ENCODE measurements at places on chromosomes 6 and 20.

GRCh38 chr6:110181131-110182030 is 1.2 kb downstream of the CDC40 start:
- no peak for DNase-seq

GRCh38 chr6:10540073-10540746 is 19.1 kb downstream of the GCNT2 start:
- DNase-seq, result no peak

DNA sequence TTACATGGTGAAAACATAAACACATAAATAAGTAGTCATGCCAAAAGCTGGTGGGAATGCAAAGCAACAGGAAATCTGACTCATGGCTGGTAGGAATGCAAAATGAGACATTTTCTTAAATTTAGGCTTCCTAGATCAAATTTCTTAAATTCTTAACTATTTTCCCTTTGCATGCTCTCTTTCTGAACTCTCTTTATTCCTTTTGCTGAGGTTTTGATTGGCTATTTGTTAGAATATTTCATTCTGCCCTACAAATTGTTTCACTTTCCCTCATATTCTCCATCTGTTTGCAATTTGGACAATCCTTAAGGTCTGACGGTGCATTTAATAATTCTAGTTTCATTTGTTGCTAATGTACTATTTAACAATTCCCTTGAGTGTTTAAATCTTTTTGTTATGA is 437.5 kb upstream of the RGS17 start:
- peak; percentile 10 for DNase-seq

DNA sequence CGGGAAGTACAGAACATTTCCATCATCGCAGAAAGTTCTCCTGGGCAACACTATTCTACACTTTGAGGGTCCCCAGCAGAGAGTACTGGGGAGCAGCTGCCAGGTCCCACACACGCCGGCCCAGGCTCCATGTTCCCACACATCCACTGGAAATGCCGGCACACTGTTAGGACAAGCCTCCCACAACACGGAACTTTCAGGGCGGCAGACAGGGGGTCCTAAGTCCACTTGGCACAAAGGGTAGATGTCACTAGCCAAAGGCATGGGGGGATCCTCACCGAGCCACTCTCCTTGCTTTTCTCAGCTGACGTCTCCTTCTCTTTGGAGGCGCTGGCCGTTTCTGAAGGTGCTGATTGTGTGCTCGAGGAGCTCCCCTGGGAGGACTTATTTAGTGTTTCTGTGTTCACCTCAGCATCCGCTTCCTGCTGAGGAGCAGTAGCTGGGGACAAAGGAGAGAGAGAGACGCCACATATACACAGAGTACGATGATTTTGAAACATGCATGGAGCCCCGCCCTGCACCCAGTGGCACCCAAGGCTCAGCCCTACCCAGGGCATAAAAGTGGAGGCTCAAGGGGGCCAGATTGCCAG is 135.4 kb downstream of the ZMYND8 start:
- no peak for DNase-seq

GRCh38 chr6:15577550-15578171 is 85.2 kb downstream of the DTNBP1 start:
- no peak for DNase-seq

Measured in GM04503 (cell line).